K562 (cell line): ENCODE measurements at places on chromosomes 1 and 21.

DNA sequence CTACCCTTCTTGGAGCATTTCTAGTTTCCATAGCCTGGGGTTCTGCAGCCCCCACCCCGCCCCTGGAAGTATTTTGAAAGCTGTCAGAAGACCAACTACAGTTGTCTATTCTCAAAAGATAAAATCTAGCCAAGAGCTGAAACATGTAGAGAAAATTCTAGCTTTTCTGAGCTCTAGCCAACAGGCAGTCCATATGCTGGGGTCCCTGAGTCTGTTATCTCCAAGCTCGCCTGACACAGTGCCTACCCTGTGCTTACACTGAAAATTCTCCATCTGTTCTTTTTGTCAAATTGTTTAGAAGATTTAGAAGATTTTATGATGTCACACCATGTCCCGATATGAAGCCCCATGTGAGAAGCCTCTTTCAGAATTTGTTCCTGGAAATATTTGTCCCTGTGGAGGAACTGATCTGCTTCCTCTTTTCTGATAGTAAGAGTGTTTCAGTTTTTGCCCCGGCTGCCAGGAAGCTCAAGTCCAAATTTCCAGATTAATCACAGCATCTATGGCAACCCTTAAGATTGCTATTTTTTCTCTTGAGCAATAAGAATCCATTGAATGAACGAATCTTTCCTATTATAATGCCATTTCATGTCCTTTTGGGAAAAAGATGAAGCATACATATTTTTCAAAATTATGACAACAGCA is 23.7 kb upstream of the CSF3R start:
- no peak for DNase-seq

GRCh38 chr1:52552505-52553361 is at the start of gene TUT4:
Gene TUT4 (minus strand): TSS chr1:52553092. CDS start chr1:52526280, 26,812 bp downstream.
- DNase-seq, result peak; percentile 78

GRCh38 chr1:57156907-57157306 is 191.1 kb upstream of the C8B start:
- DNase-seq, result no peak

GRCh38 chr1:125065821-125066180 is 3881.0 kb downstream of the SRGAP2C start:
- DNase-seq, result no peak

DNA sequence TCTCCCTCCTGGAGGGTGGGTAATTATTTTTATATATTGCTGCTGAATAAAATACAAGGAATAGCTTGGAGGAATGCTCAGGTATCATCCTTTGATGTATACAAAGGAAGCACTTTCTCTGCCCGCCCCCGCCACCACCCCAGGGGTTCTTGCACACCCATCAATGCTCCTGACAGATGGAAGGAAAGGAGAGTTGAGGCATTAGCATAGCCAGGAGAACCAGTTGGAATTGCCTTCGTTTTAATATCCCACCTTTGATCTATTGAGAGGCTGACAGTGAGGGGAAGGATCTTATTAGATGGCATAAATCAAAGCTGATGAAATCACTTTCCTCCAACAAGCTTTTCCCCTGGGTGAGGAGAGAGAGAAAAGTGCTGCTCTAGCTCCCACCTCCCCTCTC is 71.1 kb downstream of the LGR6 start:
- DNase-seq, result no peak
